ENCODE measurements at places on chromosomes 2 and 18. TPM values are rescaled to one million over a fixed set of nuclear protein-coding genes. Genes with fewer than 3 reads are reported as not detected.

FBLN7 gene
- 15.7 TPM for total RNA-seq

KYNU gene
- total RNA-seq, result 13.1 TPM

KCNIP3 gene
- 30.1 TPM for total RNA-seq

SCN7A gene
- 13.3 TPM for total RNA-seq

UGT1A5 gene
- total RNA-seq, result not detected

CGREF1 gene
- total RNA-seq, result 3.4 TPM

MDH1B gene
- 4.7 TPM for total RNA-seq

EIF5B gene
- total RNA-seq, result 42.3 TPM

LRRC30 gene
- total RNA-seq, result not detected

TUBA3E gene
- total RNA-seq, result not detected

RIT2 gene
- total RNA-seq, result not detected

- no peak for DNase-seq
These were observed 171.0 kb downstream of the MIB1 start for GRCh38 chr18:21911551-21911950.

GRCh38 chr2:65165558-65165957 lies 35.7 kb upstream of the RAB1A start:
- no peak for DNase-seq

GRCh38 chr2:152762202-152762601 lies 43.8 kb downstream of the ARL6IP6 start:
- no peak for DNase-seq

DNA sequence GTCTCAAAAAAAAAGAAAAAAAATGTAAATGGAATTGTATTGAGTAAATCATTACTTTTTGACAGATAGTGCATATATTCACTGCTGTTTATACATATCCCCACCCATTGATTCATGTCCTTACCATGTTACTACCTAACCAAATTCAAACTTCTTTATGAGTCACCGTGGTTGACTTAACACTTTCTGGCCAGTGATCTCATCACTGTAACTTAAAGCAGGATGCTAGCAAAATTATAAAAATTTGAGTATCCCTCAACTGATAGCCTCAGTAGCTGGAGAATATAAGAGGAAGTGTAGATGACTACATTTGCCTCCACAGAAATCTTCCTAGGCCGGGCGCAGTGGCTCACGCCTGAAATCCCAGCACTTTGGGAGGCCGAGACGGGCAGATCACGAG lies 13.4 kb downstream of the CNOT9 start:
- DNase-seq, result no peak

DNA sequence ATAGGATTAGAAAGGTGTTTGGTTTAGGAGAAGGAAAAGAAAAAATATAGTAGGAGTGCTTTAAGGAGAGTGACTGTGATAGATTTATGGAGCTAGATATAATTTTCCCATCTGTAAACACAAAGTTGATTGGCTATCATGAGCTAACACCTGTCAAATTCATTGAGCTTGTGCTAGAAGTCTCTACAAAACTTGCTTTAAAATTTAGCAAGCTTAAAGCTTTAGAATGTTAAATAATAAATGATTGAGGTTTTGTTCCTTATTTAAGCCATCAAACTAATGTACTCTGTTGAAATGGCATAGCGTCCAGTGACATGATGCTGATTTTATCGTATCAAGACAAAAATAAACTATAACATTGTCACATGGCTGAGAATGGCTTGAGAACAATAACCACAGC lies 1497.4 kb upstream of the DDX18 start:
- no peak for DNase-seq

DNA sequence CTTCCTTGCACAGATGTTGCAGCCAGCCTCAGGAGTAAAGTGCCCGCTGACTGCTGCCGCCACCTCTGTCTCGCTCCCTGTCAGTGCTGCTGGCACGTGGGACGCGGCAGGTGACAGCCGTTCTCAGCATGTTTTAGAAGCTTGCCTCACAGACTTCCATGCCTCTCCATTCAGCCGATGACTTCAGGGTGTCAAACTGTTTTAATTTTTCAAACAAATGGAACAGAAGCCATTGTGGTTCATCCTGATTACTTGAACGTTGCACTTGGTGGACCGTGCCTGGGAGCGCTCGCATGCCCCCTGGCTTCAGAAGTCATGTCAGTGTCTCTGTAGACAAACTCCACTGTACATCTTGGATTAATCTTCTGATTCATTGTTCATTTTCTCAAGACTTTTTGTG lies 62.7 kb upstream of the EML6 start:
- DNase-seq, result no peak

DNA sequence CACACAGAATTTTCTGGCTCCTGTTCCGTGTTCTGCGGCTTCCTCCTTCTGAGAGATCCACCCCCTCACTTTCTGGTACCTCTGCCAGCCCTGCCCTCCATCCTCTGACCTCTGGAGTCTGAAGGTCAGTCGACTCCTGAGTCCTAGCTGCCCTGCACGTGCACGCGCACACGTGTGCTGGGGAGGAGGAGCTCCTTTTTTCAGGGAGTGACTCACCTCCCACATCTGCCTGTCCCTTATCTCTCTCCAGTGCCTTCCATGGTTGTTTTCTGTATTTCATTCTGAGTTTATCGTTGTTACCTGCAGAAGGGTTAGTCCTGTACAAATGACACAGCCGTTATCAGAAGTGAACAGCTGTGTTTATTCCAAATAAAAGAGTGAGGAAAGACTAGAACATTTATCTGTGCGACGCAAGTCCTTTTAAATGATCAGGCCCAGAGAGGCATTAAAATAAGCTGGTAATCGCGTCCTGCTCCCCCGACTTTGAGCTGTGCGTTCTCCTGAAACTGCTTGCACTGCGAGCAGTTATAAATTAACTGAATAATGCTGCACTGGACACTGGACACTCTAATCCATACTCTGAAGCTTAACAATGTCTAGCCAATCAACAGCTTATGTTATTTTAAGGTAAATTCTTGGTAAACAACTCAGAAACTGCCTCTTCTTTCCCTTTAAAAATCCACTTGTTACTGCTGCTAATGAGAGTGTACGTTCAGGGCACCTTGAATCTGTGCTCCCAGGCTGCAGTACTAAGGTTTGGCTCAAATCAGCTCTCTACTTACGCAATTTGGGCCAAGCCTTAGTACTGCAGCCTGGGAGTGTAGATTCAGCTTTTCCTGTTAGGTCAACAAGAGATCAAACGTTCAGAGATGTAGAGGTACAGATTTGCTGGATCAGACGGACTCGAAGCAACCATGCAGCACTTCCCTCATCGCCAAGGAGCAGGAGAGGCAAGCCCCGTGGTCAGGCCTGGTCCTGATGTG lies 72.5 kb downstream of the GALR1 start:
- no peak for DNase-seq

GRCh38 chr2:240868286-240869108 lies at the start of gene AGXT:
Gene AGXT, plus strand, starts transcription at chr2:240868824. Its CDS starts 42 bp downstream, at chr2:240868866.
- DNase-seq, result no peak

DNA sequence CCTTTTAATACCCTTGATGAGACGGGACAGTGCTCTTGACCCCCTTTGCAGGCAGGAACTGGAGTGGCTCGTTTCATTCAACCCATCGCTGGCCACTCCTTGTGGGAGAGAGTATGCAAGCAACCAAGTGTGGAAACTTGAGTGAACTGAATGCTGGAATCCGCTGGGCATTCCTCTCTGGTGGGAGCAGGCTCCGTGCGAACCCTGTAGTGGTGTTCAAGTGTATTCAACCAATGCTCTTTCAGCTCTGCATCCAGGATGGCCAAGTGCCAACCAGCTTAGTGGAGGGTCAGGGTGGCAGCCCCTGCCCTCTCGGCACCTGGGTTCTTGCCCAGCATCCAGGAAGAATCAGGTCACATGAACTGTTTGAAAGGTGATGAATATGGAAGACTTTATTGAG lies 3.3 kb upstream of the ACADL start:
- no peak for DNase-seq

DNA sequence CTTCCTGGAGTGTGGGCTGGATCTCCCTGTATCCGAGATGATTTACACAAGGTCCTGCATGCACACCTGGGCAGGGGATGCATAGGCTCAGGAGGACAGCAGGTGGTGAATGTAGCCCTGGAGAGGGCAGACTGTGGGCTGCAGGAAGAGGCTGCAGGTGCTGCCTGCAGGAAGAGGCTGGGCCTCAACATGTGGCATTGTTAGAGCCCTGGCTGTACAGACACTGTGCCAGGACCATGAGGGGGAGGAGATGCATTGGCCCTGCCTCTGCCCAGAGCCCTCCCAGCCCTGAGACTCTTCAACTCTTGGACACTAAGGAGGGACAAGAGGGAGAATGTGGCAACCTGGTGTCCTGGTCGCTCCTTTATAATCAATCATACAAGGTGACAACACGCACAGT lies 392.8 kb downstream of the TNS1 start:
- no peak for DNase-seq

GRCh38 chr18:25164211-25164847 lies 187.6 kb downstream of the ZNF521 start:
- no peak for DNase-seq

DNA sequence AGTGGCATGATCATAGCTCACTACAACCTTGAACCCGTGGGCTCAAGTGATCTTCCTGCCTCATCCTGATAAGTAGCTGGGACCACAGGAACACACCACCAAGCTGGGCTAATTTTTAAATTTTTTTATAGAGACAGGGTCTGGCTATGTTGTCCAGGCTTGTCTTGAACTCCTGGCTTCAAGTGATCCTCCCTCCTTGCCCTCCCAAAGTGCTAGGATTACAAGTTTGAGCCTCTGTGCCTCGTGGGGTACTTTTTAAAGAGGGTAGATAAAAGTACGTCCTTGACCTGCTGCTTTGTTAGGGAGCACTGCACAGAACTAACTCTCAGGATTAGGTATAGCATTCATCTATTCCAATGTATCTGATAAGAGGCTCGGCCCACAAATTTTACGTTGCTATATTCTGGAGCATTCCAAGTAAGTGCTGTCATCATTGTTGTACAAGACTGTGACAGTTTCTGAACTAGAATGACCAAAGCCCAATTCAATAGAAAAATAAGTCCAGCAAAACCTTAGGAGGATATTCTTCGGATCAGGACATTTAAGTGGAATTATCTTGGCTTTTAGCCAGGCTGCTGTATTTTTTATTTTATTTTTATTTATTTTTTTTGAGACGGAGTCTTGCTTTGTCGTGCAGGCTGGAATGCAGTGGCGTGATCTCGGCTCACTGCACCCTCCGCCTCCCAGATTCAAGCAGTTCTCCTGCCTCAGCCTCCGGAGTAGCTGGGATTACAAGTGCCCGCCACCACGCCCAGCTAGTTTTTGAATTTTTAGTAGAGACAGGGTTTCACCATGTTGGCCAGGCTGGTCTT lies 4.1 kb downstream of the MTCL1 start:
- DNase-seq, result no peak

GRCh38 chr18:41789001-41789400 lies 166.0 kb upstream of the PIK3C3 start:
- DNase-seq, result no peak

DNA sequence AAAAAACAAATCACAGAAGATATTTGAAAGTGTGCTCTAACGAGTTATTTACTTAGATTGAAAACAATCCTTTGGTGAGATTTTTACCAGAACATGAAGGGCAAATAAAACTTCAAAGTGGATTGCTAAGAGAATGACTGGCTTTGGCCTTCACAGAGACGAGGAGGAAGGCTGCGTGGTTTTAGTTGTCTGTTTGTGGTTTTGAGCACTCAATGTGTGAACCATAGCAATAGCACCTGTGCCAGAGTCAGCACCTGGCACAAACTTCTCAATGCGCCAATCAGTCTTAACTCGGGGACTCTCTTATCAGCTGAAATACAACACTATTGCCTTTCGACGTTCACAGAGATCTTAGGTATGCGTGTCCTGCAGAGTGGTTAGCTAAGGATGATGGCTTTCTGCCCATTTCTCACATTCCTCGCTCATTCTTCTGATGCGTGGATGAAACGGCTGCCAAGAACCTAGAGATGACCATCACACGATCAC lies 70.0 kb downstream of the MBP start:
- DNase-seq, result no peak

- no peak for DNase-seq
These were observed 19.6 kb upstream of the KLF7 start for GRCh38 chr2:207185372-207185771.

DNA sequence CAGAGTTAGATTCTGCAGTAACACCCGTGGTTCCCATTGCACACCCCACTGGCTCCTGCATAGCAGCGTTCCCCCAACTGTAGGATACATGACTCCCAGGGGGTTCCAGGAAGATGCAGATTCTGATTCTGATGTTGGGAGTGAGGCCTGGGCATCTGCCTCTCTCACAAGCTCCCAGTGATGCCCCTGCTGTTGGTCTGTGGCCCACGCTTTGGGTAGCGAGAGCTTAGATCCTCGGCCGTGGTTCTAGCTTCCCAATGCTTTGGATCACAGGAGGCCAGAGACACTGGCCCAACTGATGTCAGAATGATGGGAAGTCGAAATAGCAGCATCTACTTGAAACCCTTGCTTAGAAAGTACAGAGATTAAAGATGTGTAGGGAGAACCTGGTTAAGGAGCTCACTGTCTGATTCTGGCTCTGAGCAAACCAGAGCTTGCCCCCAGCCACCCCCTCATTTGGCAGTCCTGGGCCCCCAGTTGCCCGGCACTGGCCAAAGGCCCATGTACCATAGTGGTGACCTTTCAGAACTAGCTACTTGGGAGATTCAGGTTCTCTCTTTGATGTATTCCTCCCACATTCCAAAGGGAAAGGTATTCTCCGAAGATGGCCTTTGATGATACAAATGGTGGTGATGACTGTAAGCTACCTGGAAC lies 197.5 kb downstream of the FAM210A start:
- no peak for DNase-seq

DNA sequence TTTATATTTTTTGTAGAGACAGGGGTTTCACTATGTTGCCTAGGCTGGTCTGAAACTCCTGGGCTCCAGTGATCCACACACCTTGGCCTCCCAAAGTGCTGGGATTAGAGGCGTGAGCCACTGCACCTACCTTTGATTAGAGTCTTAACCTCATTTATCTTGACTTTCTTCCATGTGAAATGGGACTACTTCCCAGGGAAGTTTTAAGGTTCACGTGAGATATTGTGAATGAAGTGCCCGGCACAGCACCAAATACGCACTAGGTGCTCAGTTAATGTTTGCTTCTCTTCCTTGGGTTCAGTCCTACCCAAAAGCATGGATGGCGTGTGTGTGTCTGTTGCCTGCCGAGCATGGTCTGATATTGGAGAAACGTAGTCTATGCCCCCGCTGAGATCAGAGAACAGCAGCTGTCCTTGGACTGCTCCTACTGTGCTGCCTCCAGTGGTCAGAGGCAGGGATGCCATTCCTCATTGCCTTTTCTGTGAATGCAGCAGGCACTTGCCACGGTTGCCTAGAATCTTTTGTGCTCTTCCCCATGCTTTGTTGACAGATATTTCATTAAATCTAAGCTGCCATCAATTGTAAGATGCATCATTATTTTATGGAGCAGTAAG lies 12.3 kb upstream of the TFCP2L1 start:
- DNase-seq, result no peak

DNA sequence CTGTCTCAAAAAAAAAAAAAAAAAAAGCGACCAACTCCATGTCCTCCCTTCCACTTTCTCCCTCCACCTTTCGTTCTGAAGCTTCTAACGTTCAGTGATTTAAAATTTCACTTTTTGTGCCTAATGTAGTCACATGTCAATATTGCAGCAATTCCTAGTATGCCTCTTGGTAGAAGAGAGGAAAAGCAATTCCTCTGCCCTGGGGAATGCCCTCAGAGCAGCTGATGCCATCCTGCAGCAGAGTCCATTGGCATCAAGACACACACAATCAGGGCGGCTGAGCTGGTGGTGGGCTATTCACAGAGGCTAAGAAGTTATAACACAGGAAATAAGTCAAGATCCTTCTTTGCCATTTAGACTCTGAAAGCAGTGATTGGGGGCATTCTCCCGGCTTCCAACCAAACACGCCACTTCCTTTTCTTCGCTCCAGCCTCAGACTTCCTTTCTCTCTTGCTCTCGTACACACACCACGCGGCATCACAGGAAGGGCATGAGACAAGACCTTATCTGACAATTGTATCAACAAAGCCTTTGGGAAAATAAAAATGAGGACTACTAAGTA lies 71.9 kb downstream of the MOGAT1 start:
- DNase-seq, result no peak
